ENCODE measurements at places on chromosomes 5 and 9. TPM values are rescaled to one million over a fixed set of nuclear protein-coding genes. Genes with fewer than 3 reads are reported as not detected.

Gene MCTP1
- 7.6 TPM for total RNA-seq

Gene TPPP
- total RNA-seq, result 2.1 TPM

Gene MOB3B
- 1.1 TPM for total RNA-seq

- DNase-seq, result no peak
Measured at GRCh38 chr5:140038373-140038957, 4.6 kb downstream of the NRG2 start.

GRCh38 chr5:123810746-123811340 lies 298.9 kb downstream of the CSNK1G3 start:
- no peak for DNase-seq

Gene LHFPL2
- total RNA-seq, result 9.4 TPM

Gene PIP5K1B
- total RNA-seq, result 30.9 TPM

DNA sequence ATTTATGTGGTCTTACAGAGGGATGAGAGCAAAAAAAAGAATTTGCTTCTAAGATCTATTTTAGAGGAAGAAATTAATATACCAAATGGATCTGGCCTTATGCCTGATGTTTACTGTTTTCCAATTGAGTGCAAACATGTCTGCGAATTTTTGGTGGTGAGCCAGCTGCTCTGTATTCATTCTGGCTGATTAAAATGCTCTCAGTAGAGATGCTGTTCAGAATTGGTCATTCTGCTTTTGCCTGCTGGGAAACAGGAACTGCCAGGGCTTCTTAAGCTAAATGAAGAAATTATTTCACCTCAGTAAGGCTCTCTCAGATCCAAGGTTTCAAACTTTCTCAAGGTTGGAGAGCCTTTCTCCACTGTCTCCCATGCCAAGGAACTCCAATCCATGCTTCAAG lies 132.0 kb upstream of the SV2C start:
- no peak for DNase-seq

Gene SEMA5A
- total RNA-seq, result 5.8 TPM
